ENCODE measurements at places on chromosomes 11 and 22. TPM values are rescaled to one million over a fixed set of nuclear protein-coding genes. Genes with fewer than 3 reads are reported as not detected.

F2 gene
- not detected for total RNA-seq

FAM180B gene
- total RNA-seq = 0.51 TPM

DNA sequence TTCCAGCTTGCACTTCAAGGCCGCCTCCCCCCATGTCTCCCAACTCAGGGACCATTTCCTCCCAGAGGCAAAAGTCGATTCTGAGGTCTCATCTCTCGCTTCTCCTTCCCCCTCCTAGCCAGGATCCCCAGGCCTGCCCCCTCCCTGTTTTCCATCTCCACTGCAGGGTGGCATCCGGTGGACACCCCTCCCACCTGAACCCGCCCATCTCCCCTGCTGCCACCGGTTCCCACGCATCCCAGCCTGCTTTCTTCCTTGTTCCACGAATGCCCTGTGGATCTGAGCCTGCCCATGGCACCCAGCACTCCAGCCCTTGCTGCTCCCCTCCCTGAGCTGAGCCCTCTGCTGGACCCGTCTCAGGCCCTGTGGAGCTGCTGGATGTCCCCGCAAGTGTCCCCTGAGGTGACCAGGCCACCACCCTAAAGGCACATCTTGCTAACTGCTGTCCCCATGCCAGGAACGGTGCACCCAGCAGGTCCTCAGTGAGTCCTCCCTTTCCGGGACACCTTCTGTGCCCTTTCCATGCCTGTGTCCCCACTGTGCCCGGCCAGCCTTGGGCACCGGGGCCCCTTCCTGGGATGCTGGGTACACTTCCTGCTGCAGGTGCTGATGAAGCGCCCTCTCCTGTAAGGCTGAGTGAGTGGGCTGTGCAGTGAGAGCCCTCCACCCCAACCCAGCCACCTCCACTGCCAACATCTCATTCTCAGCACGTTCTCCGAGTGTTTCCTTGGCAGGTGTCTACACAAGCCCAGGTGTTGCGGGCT lies 936 bp downstream of the IL17REL start:
- no peak for DNase-seq

DNA sequence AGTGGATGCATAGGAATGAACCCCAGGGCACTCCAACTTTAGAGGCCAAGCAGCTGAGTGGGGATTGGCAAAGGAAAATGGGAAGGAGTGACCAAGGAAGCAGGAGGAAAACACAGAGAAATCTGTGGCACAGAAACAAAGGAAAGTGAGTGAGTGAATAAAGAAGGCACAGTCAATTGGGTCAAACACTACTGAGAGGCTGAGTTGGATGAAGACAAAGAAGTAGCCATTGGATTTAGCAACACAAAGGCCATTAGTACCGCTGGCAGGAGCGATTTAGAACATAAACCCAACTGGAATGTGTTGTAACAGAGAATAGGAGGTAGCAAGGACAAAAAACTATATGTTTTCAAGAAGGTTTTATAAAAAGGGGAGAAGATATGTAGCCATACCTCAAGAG lies 6.6 kb upstream of the NXPE1 start:
- DNase-seq = no peak

DNA sequence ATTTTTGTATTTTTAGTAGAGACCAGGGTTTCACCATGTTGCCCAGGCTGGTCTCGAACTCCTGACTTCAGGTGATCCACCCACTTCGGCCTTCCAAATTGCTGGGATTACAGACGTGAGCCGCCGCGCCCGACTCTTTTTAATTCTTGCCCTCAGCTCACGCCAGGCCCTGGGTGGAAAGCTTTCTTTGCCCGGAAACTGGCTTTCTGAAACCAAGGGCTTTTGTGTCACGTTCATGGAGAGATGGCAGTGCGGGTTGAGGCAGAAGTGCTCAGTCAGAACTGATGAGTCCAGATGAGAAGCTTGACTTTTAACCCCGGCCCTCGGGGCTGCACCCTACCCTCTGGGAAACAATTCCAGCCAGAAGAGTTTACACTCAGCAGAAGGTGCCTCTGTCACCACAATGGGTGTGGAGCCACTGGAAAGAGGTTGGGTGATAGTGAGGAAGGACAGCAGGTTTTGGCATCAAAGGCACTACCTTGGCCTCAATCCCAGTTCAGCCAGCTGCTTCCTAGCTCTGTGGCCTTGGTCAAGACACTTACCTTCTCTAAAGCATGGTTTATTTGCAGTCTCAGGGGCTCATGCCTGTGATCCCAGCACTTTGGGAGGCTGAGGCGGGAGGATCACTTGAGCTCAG lies 890 bp upstream of the ARFGAP3 start:
- no peak for DNase-seq

C11orf91 gene
- 0.51 TPM for total RNA-seq

Measured in mucosa of descending colon (tissue), 3 donors.